ENCODE measurements at places on chromosomes 4 and X.

DNA sequence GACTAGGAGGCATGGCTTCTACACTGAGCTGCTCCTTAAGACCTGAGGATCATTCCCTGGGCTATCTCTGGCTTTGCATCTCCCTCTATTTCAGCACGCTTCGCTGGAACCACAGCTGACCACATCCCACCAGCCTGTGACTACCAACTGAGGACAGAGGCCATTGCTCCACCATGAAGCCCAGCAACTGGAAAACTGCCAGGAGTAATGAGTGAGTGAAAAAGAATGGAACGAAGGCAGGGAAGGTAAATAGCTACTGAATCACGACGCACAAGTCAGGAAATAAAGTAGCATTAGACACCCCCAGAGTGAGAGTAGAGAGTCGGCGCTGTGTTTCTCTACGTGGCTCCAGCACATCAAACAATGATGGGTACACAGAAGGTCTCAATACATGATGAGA is 314.7 kb downstream of the LDB2 start:
- no peak for DNase-seq

DNA sequence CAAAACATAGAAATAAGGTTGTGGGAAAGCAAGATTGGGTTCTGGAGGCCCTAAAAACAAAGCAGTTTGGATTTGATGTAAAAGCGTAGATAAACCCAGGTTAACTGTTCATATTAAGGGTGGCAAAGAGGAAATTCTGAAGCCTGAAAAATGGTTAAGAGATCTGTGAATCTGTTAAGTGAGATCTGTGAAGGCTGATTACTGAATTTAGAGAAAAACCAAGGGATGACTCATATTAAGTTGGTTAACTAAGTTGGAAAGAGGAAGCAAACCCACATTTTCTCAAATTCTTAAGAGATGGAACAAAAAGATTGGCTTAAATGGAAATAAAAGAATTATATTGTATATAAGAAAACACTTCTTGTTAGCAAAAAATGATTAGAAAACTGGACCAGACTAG is 22.8 kb downstream of the GPAT3 start:
- no peak for DNase-seq

DNA sequence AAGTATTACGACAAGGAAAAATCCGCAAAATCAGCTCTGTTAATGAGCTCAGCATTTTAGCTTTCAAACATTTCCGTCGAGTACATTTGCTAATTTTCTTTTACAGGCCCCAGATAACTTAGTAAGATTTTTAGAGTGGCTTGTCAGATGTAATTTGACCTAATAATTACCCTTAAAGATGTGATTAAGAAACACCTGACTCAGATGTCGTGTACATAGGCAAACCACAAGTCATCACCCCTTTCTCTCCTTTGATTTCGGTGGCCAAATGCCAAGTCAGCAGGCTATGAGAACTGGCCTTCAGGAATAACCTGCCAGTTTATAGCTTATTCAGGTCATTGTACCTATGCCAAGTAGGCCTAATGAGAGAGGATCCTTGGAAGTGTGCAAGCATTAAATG is 369.6 kb downstream of the PCDH7 start:
- no peak for DNase-seq

- no peak for DNase-seq
These were observed 5.6 kb downstream of the SEPTIN11 start for GRCh38 chr4:76955182-76955581.

DNA sequence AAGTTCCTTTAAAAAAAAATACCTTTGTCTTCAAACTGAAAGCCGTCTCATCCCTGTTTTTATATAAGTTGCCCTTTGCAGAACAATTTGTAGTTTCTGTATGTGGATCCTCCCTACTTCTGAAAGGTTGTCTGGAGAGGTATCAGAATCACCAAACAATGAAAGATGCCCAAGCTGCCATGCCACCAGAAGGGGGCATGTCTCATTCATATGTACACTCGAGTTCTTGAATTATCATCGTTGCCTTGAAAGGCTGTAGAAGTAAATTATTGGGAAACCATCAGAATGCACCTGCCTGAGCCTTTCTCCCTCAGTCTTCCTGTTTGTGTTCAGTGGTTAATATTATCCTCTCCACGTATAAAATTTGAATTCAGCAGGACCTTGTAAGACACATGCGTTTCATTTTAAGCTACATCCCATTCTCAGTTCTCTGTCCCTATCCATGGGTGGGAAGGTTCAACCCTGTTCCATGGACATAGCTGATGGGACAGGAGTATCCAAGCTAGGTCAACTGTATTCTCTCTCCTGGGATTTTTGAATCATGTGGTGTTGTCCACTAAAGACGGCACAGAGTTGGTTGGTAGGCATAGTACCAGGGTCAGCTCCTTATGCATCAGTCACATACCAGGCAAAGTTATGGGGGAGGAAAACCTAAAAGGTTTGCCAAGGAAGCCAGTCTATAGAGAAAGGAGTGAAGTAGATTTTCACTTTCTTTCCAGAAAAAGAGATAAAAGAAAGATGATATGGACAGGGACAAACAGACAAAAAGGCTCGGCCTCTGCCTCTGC is 24.0 kb downstream of the GALNT7 start:
- no peak for DNase-seq

- no peak for DNase-seq
These were observed 37.8 kb downstream of the RNF175 start for GRCh38 chr4:153722036-153722435.

GRCh38 chr4:153488006-153488891 is 22.1 kb downstream of the TMEM131L start:
- DNase-seq, result no peak

- DNase-seq, result no peak
These were observed at the start of gene PNMA3 for GRCh38 chrX:153055871-153056749. Gene PNMA3 (plus strand): TSS chrX:153056470. CDS start chrX:153057056, 586 bp downstream.
